ENCODE measurements at places on chromosomes 13 and 19.
A peak's percentile ranks its signal among the peaks of the same experiment; 100 is the strongest.

GRCh38 chr13:45846681-45847080 is 4.9 kb downstream of the SIAH3 start:
- no peak for DNase-seq

GRCh38 chr13:69524459-69525150 is 583.0 kb upstream of the ATXN8OS start:
- DNase-seq = no peak

GRCh38 chr19:48683349-48683748 is 10.5 kb upstream of the NTN5 start:
- peak; percentile 44 for DNase-seq

GRCh38 chr13:35469806-35470525 is 6.5 kb downstream of the MAB21L1 start:
- DNase-seq = no peak

- DNase-seq = peak; percentile 55
These were observed 94.6 kb downstream of the KL start for GRCh38 chr13:33110713-33111413.

GRCh38 chr19:56491399-56491798 is 14.3 kb upstream of the ZNF667 start:
- DNase-seq = no peak

DNA sequence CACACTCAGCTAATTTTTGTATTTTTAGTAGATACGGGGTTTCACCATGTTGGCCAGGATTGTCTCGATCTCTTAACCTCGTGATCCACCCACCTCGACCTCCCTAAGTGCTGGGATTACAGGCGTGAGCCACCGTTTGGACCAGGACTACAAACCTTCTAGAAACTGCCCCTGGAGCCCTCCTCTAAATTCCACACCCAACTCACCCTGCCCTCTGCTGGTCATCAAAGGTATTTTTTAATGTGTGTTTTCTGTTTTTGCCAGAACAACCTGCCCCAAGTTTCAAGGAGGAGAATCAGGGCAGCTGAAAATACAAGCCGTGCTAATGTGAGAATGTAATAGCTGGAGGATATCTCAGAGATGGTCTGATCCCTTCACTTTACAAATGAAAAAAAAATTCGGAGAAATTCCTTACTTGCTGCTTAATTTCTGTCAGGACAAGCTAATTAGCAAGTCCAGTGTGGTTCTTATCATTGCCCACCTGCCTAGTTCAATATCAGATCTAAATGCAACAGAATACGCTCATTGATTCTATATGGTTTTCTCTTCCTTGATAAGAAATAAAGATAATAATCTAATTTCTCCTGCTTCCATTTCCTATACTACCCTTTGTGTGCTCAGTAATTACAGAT is 4.1 kb downstream of the ATP8A2 start:
- DNase-seq = peak; percentile 46

- no peak for DNase-seq
These were observed 56.2 kb downstream of the ATP11A start for GRCh38 chr13:112746044-112746443.

DNA sequence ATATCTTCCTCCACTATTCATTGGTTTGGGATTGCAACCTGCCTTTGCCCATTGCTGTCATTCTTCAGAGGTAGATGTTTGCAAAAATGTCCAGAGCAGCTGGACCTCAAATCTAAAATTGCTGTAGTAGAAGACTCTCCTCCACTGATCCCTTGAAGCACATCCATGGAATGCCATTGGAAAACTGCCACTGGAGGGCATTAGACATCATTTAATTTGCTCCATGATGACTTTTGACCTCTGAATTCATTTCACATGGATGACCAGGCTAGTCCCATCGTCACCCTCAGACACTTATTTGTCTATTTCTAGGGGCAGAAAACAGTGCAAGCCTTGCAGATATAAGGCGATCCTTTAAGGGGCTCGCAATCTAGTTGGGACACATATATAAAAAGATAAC is 33.9 kb upstream of the FLT1 start:
- peak; percentile 24 for DNase-seq

DNA sequence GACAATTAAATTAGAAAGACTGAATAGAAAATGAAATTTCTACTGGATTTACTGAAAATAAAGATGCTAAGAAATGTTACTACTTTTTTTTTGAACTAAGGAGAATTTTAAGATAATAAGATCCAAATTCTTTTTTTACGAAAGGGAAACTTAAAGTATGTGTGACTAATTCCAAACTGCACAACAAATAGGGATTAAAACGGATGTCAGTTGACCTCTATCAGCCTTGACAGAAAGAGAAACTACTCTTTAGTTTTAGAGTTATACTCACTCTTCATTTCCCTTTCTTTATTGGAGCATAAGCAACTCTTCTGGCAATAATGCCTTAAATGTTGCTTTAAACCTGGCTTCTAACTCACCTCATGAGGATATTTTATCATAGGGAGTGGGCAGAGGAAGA is 273.8 kb downstream of the SLITRK6 start:
- DNase-seq = no peak

GRCh38 chr13:90281709-90282108 is 1065.8 kb upstream of the MIR17HG start:
- DNase-seq = no peak

DNA sequence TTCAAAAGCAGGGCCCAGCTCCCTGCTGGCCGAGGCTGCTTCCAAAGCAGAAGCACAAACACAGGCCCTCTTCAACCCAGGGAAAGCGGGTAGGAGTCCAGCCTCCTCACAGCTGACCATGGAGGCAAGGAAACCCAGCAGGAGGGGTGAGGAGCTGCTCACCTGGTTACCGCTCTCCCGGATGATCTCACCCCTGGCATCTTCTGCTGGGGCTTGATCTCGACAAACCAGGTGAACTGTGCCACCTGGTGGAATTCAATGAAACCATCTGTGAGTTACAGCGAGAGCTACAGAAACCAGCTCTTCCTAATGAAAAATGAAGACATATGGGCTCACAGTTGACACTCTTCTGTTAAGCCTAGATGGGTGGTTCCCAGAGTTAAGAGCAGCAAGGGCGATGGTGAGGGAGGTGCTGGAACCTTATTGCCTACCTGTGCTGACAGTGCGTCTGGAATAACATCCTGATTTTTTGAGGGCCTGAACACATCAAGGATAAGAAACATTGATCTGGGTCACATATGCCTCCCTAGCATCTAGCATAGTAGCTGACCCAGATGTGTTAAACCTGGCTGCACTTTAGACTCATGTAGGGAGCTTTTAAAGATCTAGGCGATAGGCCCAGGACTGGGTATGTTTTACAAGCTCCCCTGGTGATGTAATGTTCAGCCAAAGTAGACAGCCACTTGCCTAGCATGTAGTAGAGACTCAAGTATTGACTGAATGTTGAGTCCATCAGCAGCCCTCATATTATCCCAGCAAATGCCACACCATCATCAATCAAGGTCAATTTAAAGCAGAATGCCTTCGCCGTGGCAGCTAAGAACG is 6.1 kb downstream of the DHRS12 start:
- peak; percentile 65 for DNase-seq

DNA sequence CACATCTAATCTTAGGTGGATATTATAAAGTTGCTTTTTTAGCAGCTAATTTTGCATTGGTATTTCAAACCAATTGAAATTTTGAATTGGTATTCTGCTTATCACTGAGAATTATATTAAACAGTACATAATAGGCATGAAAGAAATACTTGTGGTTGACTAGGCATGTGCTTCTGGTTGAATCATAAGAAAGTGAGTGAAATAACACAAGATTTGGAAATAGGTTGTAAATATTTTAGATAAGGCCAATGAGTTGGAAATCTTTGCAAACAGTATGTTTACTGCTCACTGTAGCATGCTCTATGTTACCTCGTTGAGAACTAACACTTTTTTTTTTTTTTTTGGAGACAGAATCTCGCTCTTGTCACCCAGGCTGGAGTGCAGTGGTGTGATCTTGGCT is 66.8 kb upstream of the RFC3 start:
- peak; percentile 47 for DNase-seq

- DNase-seq = peak; percentile 77
These were observed 175.2 kb downstream of the TDRD3 start for GRCh38 chr13:60572003-60572798.

DNA sequence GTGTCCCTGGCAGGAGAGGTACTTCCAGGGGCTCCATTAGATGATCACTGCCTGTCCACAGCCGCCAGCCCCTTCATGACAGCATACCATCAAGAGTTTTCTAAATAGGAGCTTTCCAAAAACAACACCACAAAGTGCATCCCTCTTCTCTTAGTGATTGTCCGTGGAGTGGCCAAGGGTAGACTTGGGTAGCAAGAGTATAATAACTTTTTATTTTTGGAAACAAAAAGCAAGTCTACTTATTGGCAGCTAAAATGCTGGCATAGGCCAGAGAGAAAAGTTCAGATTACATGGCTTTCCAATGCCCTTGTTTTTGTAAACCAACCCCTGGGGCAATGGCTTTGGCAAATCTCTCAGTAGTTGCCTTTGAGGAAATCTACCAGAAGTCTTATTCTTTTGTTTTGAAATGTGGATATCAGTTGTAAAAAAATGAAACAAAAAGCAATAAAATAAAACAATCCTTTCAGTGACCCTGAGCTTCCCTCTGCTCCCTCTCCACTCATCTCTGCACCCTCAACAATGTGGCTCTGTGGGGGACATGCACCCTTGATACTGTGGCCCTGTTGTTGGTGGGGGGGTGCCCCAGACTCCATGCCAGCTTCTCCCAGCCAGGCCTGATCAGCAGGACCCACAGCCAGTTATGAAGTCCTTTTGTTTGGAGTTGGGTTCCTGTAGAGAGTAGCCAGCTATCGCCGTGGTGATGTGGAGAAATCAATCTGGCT is 294.1 kb downstream of the DLEU7 start:
- DNase-seq = no peak
